ENCODE measurements at places on chromosomes 11 and 22.

GRCh38 chr11:87849216-87849615 lies 326.0 kb downstream of the RAB38 start:
- DNase-seq, result no peak

GRCh38 chr22:23066200-23067022 lies 3.9 kb upstream of the GNAZ start:
- DNase-seq, result no peak

GRCh38 chr11:79087238-79087960 lies 353.4 kb downstream of the TENM4 start:
- DNase-seq, result no peak

DNA sequence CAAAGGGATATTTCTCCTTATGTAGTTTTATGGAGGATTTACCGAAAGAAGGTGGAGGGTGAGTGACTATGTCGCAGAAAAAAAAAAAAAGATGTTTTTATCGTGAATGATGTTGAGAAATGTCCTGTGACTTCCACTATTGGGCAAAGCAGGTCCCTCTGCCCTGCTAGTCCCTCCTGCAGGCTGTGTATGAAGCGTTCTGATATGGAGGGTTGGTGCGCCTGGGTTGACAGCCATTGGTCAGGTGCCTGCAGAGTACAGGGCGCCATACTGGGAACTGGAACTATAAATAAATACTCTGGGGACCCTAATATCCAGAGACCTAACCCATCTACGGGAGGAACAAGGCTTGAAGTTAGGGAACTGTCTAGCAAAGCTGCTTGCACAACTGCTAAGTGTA lies 1.5 kb downstream of the IL17RA start:
- DNase-seq, result peak; percentile 70

DNA sequence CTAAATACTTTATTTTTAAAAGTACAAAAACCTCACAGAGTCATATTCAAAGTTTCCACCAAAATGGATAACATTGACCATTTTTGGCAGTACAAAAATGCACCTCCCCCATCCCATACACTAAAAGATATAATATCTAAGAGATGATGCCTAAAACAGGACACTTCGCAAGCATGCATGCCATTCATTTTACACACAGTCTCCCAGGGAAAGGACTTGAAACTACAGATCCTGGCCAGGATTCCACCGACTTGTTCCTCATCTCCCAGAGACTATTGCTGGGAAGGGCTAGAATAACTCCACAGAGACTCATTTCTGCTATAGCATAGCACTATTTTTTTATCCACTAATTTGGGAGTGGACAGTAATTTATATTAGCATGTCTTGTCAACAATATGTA lies 81.7 kb downstream of the MTNR1B start:
- DNase-seq, result no peak

DNA sequence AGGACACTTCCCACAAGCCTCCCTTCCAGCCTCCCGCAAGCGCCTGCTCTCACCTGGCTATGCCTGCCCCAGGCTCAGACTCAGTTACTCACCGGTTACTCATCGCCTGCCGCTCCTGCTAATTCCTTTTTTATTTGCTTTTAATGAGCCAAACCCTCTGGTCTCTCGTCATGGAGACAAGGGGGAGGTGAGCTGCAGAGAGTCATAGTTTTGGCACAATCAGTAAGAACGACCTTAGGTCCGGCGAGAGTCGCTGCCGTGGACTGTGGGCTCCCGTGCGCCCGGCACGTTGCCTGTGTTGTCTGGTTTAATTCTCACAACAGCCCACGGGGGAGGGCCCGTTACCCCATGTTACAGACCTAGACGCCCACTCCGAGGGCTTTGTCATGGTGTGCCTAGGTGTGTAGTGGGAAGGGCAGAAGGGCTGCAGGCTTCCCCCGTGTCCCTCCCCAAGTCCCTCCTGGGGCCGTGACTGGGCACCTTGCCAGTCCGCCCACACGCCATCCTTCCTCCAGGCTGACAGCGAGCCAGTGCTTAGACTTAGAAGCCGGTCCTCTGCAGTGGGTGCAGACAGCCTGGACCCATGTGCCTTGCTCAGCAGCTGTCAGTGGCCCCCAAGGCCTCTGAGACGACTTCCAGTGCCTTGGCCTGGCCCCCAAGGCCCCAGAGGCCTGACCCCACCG lies 42.2 kb downstream of the WNT7B start:
- DNase-seq, result no peak

DNA sequence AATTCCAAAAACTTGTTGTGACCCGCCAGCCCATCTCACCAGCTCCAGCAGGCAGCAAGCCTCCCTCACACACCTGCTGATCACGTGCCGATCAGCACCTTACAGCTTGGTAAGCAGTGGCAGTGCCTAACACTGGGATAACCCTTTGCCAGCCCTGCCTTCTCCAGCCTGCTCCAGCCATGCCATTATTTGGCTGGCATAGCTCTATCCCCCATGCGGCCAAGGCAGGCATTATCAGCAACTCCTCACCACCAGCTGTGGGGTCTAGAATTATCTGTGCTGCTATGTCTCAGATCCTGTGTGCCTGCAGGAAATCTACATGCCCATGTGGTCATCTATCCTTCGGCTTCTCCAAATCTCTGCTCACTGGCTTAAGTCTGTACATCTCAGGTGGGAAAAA lies 215.0 kb downstream of the ST3GAL4 start:
- no peak for DNase-seq

- DNase-seq, result no peak
These were observed 4.4 kb downstream of the PKNOX2 start for GRCh38 chr11:125168918-125169456.

DNA sequence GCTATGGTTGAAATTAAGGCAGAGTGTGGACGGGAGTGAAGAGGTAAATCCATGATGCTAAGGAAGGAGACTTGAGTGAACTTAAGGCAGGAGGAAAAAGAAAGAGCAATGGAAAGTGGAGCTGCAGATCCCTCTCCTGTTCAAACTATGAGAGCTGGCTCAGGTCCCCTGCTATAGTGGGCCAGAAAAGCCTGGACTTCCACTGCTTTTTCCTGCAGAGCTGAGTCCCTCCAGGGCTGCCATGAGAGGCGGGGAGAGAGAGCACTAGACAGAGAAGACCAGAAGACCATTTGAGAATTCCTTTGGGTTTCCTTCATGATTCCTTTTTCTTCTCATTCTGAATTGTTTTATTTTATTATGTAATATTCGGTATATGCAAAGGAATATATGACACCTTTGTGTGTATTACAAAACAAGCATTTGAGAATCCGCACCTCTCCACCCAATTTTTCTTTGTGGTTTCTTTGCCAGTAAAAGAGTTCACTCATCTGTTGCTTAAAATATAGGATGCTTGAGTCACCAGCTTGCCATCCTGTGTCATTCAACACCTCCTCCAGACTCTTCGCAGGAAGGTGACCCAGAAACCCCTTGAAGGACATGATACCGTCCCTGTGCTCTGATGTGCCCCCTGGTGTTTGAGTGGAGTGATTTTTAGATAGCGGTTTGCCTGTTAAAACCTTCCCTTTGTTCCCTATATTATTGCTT lies 24.4 kb downstream of the SREBF2 start:
- DNase-seq, result peak; percentile 61

- no peak for DNase-seq
These were observed 146.2 kb downstream of the TRIM29 start for GRCh38 chr11:119991669-119992068.

- DNase-seq, result no peak
These were observed 107.0 kb downstream of the WNT7B start for GRCh38 chr22:45870011-45870410.

DNA sequence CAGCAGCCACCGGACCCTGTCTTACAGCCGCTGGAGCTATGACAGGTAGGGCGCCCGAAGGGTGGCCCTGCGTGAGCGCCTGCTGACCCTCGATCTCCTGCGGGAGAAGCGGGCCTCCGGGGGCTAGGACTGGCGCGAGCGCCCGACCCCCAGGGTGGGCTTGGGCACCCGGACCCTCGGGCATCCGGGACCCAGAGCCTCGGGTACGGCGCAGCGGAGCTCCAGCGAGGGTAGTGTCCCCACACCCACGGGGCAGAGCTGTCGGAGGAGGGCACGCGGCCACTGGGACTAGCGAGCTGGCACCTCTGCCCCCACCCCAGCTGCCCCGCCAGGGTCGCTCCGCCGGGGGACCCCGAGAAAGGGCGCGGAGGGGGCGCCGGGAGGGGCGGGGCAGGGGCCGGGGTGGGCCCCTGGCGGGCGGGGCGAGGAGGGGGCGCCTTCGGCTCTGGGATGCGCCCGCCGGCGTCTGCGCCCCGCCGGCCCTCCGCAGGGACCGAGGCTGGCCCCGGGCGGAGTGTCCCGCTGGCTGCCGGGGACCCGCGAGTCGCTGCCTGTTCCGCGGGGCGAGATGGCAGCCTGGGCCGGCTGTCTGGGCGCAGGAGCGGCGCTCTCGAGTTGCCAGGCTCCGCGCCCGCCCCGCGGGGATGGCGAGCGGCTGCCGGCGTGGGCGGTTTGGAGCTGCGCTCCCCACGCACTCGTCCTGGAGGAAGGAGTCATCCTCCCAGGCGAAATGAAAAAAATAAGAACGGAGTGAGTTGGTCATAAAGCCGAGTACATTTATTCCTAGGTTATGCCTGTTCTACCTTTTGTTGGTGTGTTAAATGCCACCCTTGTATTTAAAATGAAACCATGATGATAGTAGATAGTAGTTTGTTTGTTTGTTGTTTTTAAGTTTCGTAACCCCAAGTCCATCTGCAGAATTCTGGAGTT lies 32.4 kb downstream of the EIF3F start:
- no peak for DNase-seq

DNA sequence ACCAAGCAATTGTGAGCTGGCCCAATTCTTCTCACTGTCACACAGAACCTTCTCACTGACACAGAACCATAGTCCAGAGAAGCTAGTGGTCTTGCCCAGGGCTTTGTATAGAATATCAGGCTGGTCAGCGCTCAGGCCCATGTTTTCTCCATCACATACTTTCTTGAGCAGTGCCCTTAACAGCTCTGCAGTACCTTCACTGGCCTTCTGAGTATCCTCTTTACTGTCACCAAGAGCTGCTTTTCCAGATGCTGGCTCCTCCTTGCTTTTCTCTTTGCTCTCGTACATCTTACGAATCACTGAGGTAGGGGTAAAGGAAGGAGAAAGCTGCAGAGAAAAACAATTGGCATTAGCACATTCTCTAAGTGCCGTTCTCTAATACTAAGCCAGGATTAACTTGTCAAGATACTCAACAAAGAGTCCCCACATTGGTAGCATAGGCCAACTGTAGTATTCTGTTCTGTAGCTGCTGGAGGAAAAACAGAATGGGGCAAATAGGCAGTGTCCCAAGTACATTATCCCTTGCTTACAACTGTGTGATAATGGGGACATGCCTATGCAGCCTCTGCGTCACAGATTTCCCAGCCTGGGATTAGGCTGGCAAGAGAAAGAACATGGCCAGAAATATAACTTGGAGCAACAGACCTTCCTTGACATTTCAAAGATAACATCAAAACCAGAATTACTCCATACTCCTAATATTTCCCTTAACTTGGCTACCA lies 43.5 kb downstream of the DRG1 start:
- no peak for DNase-seq

DNA sequence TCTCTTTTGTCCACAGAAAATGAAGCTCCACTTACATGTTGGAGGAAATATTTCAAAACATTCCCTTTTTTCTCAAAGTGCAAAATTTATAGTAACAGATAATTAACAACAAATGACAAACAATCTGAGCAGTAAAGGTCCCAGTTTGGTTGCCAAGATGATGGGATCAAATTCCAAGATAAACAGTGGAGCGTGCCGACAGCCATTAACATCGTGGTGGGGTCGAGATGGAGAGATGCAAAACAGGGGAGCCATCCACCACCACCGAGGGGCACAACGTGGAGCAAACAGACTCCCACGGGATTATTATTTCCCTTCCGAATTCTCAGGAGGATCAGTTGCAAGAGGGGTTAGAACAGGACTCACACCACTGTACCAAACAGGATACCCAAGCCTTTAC lies 17.2 kb downstream of the MPPED2 start:
- no peak for DNase-seq

GRCh38 chr11:116072601-116073410 lies 568.6 kb upstream of the CADM1 start:
- no peak for DNase-seq

DNA sequence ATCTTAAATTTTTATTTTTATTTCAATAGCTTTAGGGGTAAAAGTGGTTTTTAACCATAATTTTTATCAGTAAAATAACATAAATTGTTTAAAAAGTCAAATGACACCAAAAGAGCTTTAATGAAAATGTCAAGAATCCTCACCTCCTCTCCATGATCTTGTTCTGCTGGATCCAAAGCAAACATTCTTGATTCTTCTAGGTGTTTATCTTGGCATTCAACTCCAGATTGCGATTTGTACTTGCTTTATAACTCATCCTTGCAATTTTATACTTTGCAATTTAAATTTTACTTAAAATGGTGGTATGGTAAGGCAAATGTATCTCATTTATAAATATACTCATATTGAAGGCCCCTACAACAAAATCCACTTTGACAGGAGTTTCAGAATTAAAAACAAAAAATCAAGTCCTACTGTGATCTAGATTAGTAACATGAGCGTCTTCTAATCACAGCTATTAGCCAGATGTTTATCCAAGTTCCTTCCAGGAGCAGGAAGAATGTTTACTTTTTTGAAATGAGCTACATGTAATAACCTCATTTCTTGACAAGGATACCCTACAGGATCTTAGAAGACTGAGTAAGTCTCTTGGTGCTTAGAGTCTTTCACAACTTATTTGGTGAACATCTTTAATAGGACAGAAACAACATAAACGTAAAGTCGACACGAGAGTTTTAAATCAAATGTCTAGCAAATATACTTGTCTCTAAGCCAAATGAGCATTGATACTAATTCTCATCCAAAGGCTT lies 72.4 kb upstream of the CARD18 start:
- no peak for DNase-seq

DNA sequence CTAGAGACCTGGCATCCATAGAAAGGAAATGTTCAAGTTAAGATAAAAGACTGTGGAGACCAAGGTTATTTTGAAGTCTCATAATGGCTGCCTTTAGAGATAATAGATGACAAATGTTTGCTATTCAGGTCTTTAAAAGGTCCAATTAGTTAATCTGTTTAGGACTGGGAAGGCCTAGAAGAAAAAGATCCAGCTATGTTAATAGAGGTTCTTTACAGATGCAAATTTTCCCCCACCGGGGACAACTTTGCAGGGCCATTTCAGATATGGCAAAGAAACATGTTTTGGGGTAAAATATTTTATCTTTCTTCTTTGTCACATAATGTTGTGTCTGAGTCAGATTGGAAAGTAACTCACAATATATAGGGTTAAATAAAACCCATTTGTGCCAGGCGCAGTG lies 3.1 kb upstream of the APOBEC3G start:
- no peak for DNase-seq

DNA sequence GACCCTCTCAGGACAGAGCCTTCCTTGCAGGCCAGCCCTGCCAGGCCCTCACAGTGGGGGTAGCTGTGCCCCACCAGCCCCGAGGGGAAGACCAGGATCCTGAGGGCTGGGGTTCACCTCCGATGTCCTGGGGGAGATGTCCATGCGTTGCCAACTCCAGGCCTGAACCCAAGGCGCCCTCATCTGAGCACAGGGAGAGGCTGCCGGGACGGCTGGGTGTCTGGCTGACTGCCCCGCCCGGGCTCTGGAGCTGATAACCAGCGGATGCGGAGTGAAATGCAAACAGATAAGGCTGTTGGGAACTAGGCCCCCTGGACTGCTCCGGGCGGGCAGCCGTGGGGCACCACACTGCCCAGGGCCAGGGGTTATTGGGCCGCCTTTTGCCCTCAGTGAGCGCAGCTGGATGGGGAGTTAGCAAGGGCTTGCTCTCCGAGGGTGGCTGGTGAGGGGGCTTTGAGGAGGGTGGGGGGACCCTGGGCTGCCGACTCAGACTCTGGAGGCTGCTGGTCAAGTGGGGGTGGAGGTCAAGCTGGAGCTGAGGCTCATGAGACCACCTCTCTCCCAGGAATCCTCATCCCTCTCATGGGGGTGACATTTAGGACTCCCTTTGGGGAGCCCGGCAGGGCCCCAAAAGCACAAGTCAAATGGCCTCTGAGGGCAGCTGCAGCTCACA lies 5.6 kb upstream of the MUC6 start:
- DNase-seq, result no peak
